COR-L47 (cell line): ENCODE measurements at places on chromosomes 2 and 18.

GRCh38 chr18:269480-270095, 1.7 kb upstream of the THOC1 start:
- no peak for DNase-seq

- no peak for DNase-seq
These were observed 211.7 kb downstream of the CLIP4 start for GRCh38 chr2:29326926-29327325.

DNA sequence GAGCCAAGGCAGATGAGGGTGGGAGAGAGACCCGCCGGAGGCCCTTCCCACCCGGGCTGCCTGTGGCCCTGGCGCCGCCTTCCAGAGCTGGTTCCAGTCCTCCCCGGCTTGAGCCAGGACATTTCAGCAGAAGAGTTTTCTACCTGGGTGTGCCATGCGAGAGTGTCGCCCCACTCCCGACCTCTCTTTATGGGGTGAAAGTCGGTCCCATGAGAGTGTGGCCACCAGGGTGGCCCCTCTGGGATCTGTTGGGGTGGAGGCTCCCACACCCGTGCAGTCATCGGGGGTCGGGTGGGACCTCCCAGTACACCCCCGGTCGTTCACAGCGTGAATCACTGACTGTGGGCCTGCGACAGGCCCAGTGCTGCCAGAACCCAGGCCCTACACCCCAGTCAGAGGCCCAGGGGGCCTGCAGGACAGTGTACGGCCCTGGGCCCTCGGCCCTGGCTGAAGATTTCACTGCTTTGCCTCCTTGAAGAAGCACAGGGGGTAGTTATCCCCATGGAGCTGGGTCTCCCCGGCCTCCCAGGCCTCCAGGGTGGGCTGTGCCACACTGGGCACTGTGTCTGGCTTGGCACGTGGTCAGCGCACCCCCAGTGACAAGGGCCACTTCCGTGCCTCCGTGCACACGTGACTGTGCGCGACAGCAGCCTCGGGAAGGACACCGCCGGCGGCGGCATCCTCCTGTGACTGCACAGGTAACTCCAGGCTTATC, 5.9 kb downstream of the NFATC1 start:
- no peak for DNase-seq

DNA sequence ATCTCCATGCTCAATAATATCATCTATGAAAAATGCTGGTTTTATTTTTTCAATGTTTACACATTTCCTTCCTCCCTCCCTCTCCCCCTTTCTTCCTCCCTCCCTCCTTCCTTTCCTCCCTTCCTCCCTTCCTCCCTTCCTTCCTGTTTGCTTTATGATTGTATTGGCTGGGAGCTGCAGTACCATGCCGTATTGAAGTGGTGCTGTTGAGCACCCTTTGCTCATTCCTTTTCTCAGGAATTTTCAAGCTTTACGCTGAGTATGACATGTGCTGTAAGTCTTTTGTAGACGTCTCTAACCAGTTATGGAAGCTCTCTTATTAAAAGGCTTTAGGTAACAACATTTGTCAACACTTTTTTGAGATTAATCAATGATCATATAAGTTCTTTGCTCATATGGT, 100.4 kb downstream of the SNTG2 start:
- DNase-seq, result no peak

GRCh38 chr2:46645681-46646162, 166.4 kb downstream of the TMEM247 start:
- DNase-seq, result no peak
